Endothelial cell of umbilical vein (primary cell): ENCODE measurements at places on chromosomes 2 and 18. TPM values are rescaled to one million over a fixed set of nuclear protein-coding genes. Genes with fewer than 3 reads are reported as not detected.

The SERPINB10 gene
- not detected in 2 replicates for total RNA-seq

The ERBB4 gene
- 0.27 and 0.74 TPM in 2 replicates for total RNA-seq

The IL18R1 gene
- 3.6 and 4.0 TPM in 2 replicates for total RNA-seq

- DNase-seq = no peak
Measured at GRCh38 chr2:217836901-217837491, 165.8 kb downstream of the TNS1 start.

DNA sequence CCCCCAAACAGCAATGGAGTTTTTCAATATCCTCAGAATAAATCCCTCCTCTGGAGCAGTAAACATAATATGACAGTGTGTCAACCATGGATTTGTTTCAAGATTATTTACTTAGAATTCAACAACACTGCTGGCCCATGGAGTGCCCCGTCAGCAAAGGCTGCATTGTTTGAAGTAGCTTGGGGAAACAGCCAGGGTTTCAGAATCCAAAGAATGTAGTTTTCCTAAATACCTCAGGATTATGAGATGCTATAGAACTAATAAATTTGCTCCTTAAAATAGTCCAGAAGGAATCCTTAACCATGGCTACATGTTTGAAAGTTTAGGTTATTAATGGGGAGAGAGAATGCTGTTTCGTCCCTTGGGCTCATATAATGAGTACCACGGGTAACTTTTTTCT, 13.1 kb upstream of the CETN1 start:
- DNase-seq = no peak

DNA sequence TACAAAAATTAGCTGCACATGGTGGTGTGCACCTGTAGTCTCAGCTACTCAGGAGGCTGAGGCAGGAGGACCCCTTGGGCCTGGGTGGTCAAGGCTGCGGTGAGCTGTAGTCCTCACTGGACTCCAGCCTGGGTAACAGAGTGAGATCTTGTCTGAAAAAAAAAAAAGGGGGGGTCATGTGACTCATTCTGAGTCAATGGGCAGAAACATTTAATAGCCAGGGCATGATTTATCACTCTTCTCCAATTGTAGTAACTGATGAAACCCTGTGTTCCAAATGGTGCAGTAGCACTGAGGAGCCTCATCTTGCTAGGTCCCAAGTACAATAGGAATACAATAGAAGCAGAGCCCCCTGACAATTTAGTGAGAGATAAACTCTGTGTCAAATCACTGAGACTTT, 78.9 kb upstream of the CCDC68 start:
- DNase-seq = no peak

DNA sequence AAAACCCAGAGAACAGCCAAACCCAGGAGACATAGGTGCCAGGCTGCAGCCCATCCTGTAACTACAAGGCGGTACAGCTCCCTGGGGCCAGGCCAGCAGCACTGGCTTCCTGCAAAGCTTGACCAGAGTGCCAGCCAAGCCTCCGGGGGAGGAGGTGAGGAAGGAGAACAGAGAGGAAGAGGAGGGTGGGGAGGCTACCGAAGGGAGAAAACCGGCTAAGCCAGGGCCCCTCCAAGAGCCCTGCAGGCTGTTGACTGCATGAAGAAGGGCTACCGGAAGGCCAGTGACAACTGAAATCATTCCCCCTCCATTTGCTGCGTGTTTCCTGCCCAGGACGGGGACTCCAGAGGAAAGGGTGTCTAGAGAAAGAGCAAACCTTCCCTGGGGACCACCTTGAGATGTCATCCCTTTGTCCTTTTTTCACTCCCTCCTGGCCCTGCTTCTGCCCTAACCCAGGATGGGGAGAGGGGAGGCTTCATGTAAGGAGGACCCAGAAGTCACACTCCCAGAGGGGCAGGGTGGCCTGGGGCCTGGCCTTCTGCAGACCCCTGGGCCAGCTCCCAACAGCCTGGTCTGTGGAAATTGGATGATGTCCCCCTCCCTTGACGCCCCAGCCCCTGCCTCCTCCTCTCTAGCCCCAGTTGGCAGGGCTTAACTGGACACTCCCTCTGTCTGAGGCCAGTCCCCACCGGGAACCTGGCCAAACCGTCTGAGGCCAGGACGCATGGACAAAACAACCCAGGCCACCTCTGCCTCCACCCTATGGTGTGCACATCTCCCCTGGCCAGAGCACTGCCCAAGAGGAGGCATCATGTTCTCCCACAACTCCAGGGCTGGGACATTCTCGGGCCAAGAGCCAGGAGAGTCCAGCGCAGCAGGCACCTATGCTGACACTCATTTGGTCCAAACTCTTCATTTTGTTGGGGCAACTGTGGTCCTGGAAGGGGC, 207.8 kb downstream of the CYP26B1 start:
- DNase-seq = no peak

GRCh38 chr2:10688921-10689807, 611 bp downstream of the NOL10 start:
- peak; percentile 28 for DNase-seq

GRCh38 chr2:17363846-17364245, 154.4 kb downstream of the RAD51AP2 start:
- DNase-seq = no peak

DNA sequence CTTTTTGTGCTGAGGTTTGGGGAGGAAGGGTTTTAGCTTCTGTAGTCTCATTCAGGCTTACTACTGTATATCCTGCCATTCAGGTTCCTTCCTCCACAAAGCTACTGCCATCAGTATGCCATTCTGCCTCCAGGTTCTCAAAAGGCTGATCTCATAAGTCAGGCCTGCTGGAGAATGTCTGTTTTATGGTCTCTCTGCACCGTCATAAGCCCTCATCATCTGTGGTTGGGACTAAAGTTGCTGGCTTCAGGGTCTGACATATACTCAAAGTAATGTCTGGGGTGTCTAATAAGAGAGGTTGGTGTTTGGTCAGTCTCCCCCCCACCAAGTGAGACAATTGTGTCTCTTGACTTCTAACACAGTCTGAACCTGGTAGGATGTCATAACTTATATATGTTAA, 36.2 kb upstream of the CCBE1 start:
- no peak for DNase-seq
